Stimulated activated CD8-positive, alpha-beta memory T cell treated with anti-CD3 and anti-CD28 coated beads, Interleukin-4, amount 100 ng/mL, for 1 hour (primary cell): ENCODE measurements at places on chromosomes 2 and 18.

GRCh38 chr2:217314021-217314460 is 454.2 kb upstream of the TNP1 start:
- no peak for DNase-seq

- no peak for DNase-seq
These were observed 30.3 kb upstream of the TAF1B start for GRCh38 chr2:9812945-9813311.

DNA sequence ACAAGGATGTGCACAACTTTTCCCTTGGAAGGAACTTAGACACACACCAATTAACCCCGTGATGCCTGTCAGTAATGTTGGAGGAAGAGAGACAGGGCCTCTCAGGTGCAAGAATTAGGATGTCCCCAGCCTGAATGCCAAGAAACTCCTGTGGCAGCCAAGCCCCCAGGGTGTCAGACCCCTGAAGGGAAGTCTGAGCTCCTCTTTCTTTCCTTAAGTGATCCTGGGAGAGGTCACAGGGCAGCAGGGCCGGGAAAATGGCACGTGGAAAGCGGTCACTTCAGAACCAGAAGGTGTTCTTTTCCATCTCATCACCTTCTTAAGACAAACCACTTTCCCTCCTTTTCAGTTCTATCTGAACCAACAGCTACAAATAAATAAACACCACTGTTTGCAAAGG is 185.9 kb downstream of the ANAPC1 start:
- no peak for DNase-seq

DNA sequence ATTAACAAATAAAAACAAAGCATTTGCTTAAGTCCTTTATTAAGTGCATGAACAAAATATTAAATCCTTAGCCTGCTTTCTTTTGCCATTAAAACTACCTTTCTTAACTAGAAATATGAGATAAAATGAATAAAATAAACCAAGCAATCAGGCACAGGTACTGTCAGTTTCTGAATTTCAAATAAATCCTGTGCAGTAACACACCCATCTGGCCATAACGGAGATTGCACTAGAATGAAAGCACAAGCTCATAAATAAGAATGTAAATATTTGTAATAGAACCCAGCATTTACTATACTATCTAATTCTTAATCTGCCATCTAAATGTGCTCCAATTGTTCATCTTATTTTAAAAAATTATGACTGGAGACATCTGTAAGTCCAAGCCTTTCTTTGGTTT is 31.9 kb downstream of the PRKRA start:
- no peak for DNase-seq

- no peak for DNase-seq
These were observed 75.0 kb upstream of the CCDC85A start for GRCh38 chr2:56108806-56109205.

DNA sequence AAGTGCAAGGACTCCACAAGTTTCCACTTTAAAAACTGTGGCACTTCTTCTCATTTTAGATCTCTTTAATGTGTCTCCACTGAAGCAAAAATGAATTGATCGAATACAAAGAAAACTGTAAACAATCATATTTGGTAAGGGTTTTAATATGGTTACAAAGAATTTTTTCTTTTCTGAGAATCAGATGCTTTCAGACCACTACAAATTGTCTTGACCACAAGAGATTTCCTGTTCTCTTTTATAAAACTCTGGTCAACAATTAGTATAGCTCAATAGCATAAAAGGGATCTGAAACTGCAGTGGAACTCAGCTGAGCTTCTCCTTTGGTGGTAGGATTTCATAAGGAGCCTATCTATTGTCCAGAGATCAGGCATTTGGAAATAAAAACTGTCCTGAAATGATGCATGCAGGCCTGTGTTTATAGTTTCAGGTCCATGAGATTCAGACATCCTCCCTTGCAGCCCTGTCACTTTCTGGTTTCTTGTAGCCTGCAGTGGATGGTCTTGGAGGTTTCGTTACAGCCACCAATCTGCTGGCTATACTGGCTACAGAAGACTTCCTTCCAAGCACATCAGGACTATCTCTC is 120.0 kb downstream of the DOCK10 start:
- no peak for DNase-seq

GRCh38 chr2:85708641-85709040 is 14.5 kb downstream of the GNLY start:
- no peak for DNase-seq

DNA sequence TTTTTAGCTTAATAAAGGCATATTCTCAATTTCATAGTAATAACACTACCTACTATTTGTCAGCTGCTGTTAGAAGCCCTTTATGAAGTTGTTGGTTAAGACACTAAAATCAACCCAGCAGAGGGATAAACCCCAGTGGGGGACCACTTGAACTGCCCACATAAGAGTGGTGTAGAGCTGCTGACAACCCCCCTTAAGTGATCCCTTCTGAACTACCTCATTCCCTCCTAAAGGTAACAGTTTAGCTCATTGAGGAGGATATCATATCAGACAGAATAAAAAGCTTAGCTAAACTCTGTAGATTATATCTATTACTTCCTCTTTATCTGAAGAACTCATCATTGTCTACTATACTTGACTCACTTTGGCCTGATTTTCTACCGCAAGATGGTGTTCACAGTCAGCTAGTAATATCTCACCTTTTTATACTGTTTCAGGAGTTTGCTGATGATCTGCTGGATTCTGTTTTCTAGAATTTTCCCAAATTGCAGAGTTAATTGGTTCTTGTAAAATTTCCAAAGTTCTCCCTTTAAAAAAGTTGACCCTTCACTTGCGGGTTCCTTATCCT is 16.2 kb downstream of the GALM start:
- no peak for DNase-seq

GRCh38 chr2:230677201-230677946 is 35.3 kb upstream of the CAB39 start:
- no peak for DNase-seq

GRCh38 chr18:67525328-67526099 is 9.0 kb upstream of the DSEL start:
- no peak for DNase-seq

DNA sequence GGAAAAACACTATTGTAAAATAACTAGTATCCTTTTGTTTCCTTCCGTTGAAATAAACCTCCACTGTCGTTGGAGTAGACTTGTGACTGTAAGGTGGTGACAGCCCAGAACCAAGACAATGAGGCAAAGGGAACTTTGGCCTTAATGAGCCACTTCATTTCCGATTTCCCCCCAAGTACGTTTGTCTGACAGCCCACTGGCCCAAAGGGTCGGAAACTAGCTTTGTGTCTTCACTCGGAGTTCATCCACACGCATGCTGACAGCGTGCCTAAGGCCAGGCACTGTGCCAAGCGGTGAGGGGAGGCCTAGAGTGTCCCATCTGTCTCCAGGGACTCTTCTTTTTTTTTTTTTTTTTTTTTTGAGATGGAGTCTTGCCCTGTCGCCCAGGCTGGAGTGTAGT is 21.0 kb downstream of the HJURP start:
- DNase-seq: no peak

- DNase-seq: no peak
These were observed 93.5 kb upstream of the OTOS start for GRCh38 chr2:240233885-240234502.

DNA sequence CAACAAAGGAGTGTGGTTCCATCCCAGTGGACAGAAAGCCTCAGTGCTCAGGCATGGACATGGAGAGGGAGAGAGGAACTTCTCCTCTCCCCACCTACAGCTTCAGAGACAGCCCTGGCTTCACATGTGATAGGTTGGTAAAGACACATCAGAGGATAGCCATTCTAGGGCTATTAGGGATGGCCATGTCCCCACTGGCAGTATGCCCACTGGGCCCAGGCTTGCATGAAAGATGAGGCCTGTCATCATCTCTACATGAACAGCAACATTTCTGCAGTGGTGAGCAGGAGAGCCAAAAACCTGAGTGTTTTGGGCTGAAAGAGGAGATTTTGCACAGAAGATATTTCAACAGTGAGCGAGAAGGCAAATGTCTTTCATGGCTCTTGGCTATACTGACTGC is 517.2 kb downstream of the NR4A2 start:
- no peak for DNase-seq

- no peak for DNase-seq
These were observed 30.4 kb upstream of the GMCL1 start for GRCh38 chr2:69798909-69799526.

GRCh38 chr18:36771245-36771644 is 57.6 kb downstream of the TPGS2 start:
- no peak for DNase-seq

GRCh38 chr2:187390891-187391290 is 57.2 kb downstream of the CALCRL start:
- no peak for DNase-seq

- no peak for DNase-seq
These were observed 132.3 kb upstream of the DLX2 start for GRCh38 chr2:172234716-172235691.

DNA sequence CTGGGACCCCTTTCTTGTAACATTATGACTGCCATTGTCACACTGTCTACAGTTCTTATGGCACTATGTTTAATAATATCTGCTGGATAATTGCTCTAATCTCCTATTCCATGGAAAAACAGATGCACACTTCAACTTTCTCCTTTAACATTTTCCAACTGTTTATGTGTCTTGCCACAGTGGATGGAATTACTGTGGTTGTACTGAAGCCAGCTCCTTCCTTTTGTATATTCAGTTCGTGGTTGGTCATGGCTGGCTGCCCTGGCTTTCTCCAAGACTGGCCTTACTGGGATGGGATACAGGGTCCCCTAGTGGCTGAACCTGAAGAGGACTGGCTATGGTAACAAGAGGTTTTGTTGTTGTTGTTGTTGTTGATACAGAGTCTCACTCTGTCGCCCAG is 113.9 kb downstream of the SS18 start:
- no peak for DNase-seq

GRCh38 chr18:600107-600506 is 3.3 kb downstream of the CLUL1 start:
- no peak for DNase-seq

DNA sequence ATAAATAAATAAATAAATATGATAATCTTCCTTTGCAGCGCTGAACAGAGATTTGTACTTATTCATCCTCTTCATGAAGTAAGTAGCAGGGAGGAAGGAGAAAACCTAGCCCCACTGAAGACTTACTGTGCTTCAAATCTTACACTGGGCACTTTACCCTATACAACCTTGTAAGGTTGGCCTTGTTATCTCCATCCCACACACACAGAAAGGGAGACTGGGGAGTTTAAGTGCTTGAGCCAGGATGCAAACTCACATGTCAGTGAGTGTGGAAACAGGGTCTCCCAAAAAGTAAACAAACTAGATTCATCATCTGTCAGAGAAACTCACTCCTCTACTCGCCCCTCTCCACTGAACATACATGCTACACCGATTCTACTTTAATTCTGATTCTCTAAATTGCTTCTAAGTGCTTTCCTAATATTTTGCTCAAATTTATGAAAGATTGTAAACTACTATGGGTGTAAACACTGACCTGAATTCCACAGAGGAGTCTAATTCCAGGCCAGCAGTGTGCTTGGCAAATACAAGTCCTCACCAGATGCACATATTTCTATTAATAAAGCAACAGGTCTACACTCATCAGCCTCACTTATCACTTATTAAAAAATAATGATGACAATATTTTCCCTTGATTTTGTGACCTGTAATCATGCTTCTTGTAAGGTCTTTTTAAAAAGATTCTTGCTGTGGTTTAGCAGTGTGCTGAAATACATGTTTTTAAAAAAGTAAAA is 155.5 kb downstream of the TCF4 start:
- DNase-seq: no peak

DNA sequence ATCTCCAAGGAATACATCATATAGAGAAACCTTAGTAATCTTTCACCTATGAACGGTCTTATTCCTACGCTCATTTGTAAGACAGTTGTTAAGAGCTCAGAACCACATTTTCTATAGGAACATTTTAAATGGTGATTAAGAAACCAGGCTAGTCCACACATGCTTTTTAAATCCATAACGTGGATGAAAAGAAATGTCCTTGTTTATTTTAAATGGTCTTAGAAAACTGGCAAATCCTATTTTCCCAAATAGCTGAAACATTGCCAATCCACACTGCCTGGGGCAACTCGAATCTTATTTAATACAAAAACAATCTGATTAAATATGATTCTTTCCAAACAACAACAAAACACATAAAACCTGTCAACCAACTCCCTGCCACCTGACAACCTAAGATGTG is 23.7 kb downstream of the METTL8 start:
- no peak for DNase-seq

- no peak for DNase-seq
These were observed 15.5 kb downstream of the TTC32 start for GRCh38 chr2:19886261-19886660.

GRCh38 chr2:136149011-136149410 is 31.1 kb upstream of the CXCR4 start:
- no peak for DNase-seq

DNA sequence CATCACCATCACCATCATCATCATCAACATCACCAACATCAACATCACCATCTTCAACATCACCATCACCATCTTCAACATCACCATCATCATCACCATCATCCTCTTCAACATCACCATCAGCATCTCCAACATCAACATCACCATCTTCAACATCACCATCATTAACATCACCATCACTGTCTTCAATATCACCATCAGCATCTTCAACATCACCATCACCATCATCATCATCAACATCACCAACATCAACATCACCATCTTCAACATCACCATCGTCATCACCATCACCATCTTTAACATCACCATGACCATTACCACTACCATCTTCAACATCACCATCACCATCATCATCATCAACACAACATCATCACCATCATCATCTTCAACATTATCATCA is 267.2 kb downstream of the SP3 start:
- no peak for DNase-seq

- peak; percentile 32 for DNase-seq
These were observed 73.8 kb downstream of the HDAC4 start for GRCh38 chr2:239326831-239327535.

DNA sequence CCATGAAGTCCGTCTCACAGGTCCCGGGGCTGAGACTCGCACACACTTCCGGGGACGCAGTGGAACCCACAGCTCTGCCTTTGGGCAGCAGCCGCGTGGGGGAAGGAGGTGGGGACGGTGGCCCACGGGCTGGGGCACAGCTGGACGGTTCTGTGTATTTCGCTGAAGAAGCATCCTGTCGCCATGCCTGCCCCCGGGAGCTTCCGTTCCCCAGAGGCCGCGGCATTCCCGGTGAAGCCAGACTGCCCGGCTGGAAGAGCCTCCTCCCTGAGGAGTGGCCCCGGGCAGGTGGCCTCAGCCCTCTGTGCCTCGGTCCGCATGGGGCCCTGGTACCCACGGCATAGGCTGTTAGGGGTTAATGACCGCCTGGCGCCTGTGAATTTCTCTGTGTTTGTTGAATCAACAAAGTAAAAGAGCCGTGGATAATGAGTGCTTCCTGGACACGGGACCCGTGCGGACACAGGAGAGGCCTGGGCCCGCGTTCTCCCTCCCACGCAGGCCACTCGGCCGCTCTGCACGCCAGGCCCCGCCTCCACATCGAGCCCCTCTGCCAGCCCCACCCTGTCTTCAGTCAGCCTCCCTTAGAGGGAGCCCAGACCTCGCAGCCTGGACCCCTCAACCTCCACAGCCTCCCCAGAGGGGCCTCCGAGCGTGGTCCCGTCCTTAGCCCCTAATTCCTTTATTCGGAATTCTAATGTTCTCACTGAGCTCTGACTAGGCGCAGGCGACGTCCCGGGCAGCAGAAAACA is 51.0 kb downstream of the KCNG2 start:
- DNase-seq: no peak
